ENCODE measurements at places on chromosomes 16 and 17. TPM values are rescaled to one million over a fixed set of nuclear protein-coding genes. Genes with fewer than 3 reads are reported as not detected.

Gene TEDC2
- 12.5 TPM for total RNA-seq

Gene MEIOC
- total RNA-seq, result 0.82 TPM

Gene ATP2A1
- total RNA-seq, result 2.4 TPM

Gene CDH3
- total RNA-seq, result not detected

Gene ACAP1
- total RNA-seq, result not detected

Gene ASPSCR1
- total RNA-seq, result 20.5 TPM

Gene TP53TG3C
- total RNA-seq, result not detected

Gene WRAP53
- 17.1 TPM for total RNA-seq

Gene SULT1A1
- 14.2 TPM for total RNA-seq

Gene ASB16
- not detected for total RNA-seq

Gene RAB40C
- 11.9 TPM for total RNA-seq

Gene CCDC78
- total RNA-seq, result 4.1 TPM

Gene NUP85
- total RNA-seq, result 46.6 TPM

Gene CETP
- not detected for total RNA-seq

Gene SEZ6
- total RNA-seq, result not detected

Gene C16orf82
- not detected for total RNA-seq

Gene FOXN1
- not detected for total RNA-seq

Gene CES3
- 0.55 TPM for total RNA-seq

Gene MYH13
- not detected for total RNA-seq

Gene MARVELD3
- not detected for total RNA-seq

Gene CUEDC1
- total RNA-seq, result 12.2 TPM

Gene CCL1
- not detected for total RNA-seq

Gene HOXB1
- total RNA-seq, result not detected

Gene KIAA0513
- 2.0 TPM for total RNA-seq

Gene ZNF174
- total RNA-seq, result 21.6 TPM

Gene CHAD
- not detected for total RNA-seq

Gene C1QL1
- total RNA-seq, result 0.84 TPM

Gene NAGS
- 0.25 TPM for total RNA-seq

Gene CD19
- total RNA-seq, result not detected

Gene FBXW10B
- total RNA-seq, result 3.2 TPM

Gene WBP2
- total RNA-seq, result 32.0 TPM

Gene MILR1
- total RNA-seq, result 2.4 TPM

Gene KIF18B
- 12.7 TPM for total RNA-seq

Gene KRTAP3-2
- not detected for total RNA-seq

Gene ADAD2
- not detected for total RNA-seq

Gene SLC9A5
- 0.78 TPM for total RNA-seq

Gene LDHD
- total RNA-seq, result 2.6 TPM
